ENCODE measurements at places on chromosomes 4 and X.

DNA sequence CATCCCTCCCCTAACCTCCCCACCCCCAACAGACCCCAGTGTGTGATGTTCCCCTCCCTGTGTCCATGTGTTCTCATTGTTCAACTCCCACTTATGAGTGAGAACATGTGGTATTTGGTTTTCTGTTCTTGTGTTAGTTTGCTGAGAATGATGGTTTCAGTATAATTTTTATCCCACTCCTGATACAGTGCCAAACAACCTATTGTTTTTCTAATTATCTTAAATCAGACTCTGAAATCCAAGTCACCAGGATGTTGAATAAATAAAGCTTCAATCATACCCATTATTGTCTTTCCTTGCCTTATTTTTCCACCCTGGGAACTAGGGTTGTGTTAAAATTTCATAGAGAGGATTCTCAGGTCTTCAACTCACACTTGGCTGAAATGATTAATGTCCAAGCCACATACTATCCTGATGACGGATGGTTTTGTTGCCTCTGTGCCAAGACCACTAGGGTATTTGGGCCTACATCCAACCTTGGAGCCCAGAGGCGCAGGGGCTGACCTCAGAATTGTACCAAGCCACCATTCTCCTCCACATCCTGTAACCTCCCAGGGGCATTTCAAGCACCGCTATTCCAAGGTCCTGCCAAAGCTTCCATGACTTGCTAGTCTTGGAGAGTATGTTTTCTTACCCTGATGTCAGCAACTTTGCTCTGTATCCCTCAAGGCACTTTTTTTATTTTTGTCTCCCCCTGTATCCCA lies 332.4 kb downstream of the ARHGAP24 start:
- no peak for DNase-seq

GRCh38 chrX:133838761-133839676 lies 146.4 kb downstream of the GPC3 start:
- peak; percentile 1 for DNase-seq

DNA sequence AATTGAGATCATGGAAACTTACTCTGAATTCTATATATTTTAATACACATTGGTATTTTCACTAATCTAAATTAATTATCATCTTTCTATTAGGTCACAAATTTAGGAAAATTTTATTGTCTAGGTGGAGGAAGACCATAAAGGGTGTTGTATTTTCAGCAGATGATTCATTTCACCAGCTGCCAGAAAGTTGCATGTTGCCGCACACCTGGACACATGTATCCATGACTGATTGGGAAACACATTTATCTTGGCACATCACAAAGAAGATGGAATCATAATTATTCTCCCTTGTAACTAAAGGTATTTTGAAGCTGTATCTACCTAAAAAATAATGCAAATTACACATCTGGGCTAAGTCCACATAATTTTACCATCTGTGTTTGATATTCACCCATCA lies 33.1 kb downstream of the SLC7A11 start:
- DNase-seq, result no peak

DNA sequence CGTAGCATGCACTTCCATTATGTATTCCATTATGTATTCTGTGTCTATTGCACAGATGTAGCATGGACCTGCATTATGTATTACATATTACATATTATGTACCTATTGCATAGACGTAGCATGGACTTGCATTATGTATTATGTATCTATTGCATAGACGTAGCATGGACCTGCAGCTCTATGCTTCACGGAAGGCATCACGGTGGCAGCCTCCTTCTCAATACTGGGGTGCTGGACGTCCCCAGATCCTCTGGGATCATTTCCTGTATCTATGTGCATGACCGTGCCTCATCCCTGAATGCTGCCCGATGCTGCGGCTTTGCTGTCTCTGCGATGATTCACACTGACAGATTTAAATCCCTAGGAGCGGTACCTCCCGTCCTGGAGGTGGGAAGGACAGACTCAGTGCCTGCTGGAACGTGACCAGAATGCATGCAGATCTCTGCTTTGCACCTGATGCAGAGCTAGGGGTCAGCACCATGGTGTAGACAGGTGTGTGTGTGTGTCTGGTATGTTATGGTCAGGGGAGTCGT lies 317.5 kb downstream of the DHRSX start:
- no peak for DNase-seq

GRCh38 chrX:54708404-54708803 lies 89.7 kb downstream of the ITIH6 start:
- DNase-seq, result no peak

- DNase-seq, result no peak
Measured at GRCh38 chr4:8040607-8041006, 100.9 kb upstream of the AFAP1 start.

GRCh38 chr4:21452931-21453330 lies 495.6 kb downstream of the KCNIP4 start:
- no peak for DNase-seq

DNA sequence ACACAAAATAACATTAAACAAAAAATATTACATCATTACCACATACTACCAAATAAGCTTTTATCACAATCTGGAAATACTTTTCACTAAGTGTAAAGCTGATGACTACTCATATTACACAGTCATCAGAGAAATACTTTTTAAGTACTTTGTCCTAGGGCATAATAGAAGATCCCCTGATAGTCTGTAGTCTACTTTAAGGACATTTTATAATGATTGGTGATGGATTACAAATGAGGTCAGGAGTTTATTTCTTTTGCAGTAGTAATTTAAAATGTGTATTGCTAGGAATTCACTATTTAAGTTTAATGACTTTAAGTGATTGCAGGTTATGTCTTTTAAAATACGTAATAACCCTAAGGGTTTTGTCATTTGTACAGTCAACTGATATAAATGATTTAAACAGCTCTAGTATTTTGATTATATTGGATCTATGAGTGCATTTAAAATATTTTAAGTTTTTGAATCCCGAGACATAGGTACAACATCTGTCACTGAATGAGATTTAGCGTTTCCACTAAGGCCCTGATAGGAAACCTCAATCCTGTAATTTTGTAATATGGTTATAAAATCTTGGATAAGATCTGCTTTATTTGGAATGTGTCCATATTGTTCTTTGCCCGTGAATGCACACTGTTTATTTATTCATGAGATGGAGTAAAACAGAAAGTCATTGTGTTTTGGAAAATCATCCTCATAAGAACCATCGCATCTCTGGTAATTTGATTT lies 189.5 kb downstream of the ARAP2 start:
- no peak for DNase-seq

GRCh38 chr4:3524920-3525319 lies 7.3 kb downstream of the LRPAP1 start:
- no peak for DNase-seq

GRCh38 chrX:125492439-125492838 lies 172.8 kb downstream of the TEX13C start:
- DNase-seq, result no peak

- DNase-seq, result no peak
Measured at GRCh38 chrX:69072486-69073006, 92.7 kb downstream of the PJA1 start.

GRCh38 chrX:154834562-154834961 lies at the start of gene SMIM9:
Gene SMIM9, minus strand, starts transcription at chrX:154834662. Its CDS starts 3,806 bp downstream, at chrX:154830856.
- DNase-seq, result no peak

DNA sequence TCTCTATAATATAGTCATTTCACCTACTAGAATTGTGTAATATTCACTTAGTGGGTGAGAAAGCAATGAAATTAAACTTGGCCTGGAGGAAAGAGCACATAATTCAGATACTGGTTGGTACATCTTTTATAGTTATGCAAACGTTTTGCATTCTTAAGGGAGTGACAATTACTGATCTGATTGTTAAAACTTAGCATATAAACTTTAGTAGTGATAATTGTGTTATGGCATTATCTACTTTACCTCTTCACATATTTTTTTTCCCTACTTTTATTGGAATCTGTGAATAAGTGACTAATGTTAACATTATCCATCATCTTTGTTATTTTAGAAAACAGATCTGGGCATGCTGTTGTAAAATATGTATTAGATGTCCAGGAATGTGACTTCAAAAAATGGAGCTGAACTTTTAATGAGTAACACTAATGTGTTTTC lies 217.4 kb upstream of the GIMD1 start:
- DNase-seq, result no peak

- DNase-seq, result no peak
Measured at GRCh38 chrX:114087543-114087942, 496.3 kb upstream of the HTR2C start.

DNA sequence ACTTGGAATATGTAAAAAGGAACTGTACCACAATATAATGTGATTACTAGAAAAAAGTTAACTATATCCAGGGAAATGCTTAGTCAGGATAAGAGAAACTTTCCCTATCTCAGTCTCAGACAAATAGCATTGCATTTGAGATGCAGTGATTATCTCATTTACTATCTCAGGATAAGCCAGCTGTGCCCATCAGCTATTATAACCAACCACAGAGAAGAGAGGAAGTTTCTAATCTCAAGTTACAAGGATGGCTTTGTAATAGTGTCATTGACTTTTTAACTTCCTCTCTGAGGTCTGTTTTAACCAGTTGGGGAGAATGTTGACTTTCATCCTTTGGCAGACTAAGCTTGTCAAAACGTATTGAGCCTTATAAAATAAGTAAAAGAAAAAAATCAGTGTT lies 56.5 kb downstream of the SNX25 start:
- DNase-seq, result no peak

DNA sequence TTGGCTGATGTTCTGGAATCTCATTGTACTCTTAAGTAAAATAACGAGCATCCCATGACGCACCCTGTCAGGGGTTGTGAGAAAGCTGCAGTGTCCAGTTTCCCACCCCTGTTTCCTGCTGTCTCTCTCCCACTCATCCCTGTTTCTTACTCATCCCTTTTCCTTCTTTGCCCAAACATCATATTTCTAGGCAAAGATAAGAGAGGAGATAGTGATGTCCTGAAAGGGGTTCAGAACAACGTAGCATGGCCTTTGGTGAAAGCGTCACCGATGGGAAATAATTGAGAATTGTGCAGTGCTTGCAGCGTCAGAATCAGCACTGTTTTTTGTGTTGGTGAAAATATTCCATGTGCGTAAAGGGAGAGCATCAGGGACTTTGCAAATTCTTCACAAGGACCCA lies 23.5 kb upstream of the TMEM165 start:
- DNase-seq, result no peak

GRCh38 chr4:27020203-27020602 lies 159.6 kb downstream of the STIM2 start:
- DNase-seq, result no peak

- DNase-seq, result no peak
Measured at GRCh38 chrX:21993265-21993664, 38.9 kb upstream of the PHEX start.

DNA sequence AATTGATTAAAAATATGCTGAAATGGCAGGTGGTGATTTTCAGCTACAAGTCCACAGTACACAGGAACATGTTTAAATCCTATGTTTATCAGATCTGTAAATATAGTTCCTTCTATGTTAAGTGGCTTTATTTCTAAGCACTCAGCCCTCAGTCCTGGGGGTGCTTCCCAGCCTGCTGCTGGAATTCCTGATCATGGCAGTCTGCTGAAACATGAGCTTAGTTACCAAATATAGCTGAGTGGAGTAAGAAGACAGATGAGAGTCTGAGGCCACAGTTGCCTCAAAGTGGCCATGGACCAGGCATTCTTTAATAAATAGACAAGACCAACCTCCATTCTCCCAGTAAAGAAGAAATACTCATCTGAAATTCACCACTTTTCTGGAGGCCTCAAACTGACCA lies 17.1 kb upstream of the DDX60 start:
- no peak for DNase-seq

DNA sequence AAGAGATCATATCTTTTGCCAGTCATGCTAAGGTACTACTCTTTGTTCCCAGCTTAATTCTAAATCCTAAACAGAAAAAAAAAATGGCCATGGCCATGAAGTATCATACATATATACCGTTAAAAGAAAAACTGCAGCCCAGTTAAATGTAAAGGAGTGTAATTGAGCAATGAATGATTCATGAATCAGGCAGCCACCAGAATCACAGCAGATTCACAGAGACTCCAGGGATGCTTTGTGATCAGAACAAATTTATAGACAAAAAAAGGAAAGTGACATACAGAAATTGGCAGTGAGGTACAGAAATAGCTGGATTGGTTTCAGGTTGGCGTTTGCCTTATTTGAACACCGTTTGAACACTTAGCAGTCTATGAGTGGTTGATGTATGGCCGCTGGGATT lies 42.1 kb upstream of the PDGFC start:
- no peak for DNase-seq

DNA sequence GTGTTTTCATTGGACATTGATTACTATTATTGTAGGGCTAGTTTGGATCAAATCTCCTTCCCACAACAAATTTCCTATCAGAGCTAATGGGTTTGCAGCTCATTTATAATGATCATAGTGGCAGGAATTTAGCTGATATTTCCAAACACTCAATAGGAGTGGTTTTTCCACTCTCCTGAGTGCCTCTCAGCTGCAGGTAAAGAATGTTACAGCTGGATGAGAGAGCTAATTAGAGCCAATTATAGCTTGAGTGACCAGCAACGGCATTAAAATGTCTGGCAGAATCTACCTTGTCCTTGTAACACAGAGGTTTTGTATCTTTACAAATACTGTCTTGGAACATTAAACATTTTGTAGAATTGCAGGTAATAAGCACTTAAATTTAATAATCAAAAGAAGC lies 602.8 kb upstream of the EPHA5 start:
- no peak for DNase-seq

DNA sequence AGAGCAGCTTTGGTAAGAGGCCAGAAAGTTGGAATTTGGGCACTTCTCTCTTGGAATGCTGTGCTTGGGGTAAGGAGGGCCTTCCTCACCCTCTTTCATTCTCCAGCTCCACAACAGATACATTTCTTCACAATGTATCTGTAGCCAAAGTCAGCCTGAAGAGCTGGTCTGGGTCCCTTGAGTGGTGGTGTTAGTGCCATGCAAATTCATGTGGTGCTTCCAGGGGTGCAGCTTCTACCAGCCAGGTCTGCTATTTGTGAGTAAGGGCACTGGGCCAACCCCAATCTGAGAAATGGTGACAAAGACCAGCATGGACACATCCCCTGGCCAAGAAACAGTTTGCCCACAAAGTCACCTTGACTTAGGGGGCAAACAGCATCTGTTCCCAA lies 17.8 kb downstream of the AMER1 start:
- no peak for DNase-seq

All from effector memory CD8-positive, alpha-beta T cell (primary cell).